ENCODE measurements at places on chromosomes 13 and 19. TPM values are rescaled to one million over a fixed set of nuclear protein-coding genes. Genes with fewer than 3 reads are reported as not detected.

GRCh38 chr13:81602241-81602640, 1261.3 kb upstream of the SPRY2 start:
- no peak for DNase-seq

Gene CGB8
- polyA plus RNA-seq = not detected

GRCh38 chr19:47019431-47020041, at the start of gene NPAS1:
Gene NPAS1 (plus strand): TSS chr19:47019837. CDS start chr19:47021048, 1,211 bp downstream.
- DNase-seq = no peak

Gene KIR2DL1
- polyA plus RNA-seq = not detected

- DNase-seq = no peak
Measured at GRCh38 chr19:10593820-10594637, 6.9 kb upstream of the AP1M2 start.

- DNase-seq = no peak
Measured at GRCh38 chr19:32891609-32892008, 22.0 kb upstream of the SLC7A9 start.

- DNase-seq = peak; percentile 66
Measured at GRCh38 chr19:23075031-23075733, 41.6 kb upstream of the ZNF730 start.

GRCh38 chr19:18853755-18854427, 22.1 kb downstream of the UPF1 start:
- DNase-seq = no peak

DNA sequence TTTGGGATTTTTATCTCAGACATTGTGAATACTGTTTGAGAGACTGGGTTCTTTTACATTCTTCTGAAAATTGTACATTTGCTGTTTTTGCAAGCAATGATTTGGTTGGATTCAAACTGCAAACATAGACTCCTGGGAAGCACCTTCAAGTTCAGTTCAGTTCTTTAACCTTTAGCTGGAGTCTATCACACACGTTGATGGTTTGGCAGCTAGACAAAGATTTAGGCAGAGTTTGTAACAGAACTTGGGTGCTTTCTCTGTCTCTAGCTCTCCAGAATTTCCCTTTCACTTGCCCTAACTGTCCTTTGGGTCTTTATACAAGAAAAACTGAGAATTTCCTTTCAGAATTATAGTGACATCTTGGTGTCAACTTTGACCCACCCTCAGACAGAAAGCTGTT, 556.6 kb downstream of the DIAPH3 start:
- no peak for DNase-seq

Gene CDX2
- polyA plus RNA-seq = not detected

GRCh38 chr13:98650396-98651107, 73.6 kb upstream of the STK24 start:
- DNase-seq = peak; percentile 50

DNA sequence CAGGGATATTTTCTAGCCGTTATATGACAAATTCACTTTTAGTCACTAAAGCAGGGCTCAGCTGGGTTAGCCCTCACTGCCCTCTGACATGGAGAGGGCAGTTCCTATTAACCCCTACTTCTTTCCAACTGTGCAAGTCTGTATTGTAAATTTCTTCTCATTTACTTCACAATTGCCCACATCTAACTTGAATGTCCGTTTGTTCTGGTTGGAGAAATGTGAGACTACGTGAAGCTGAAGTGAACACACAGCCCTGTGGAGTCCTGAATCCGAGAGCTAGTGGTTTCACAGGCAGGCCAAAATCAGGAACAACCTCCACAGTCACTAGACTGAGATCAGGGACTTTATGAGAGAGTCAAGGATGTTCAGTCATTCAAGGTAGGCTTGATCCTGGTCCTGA, 4.4 kb upstream of the MYO16 start:
- no peak for DNase-seq

DNA sequence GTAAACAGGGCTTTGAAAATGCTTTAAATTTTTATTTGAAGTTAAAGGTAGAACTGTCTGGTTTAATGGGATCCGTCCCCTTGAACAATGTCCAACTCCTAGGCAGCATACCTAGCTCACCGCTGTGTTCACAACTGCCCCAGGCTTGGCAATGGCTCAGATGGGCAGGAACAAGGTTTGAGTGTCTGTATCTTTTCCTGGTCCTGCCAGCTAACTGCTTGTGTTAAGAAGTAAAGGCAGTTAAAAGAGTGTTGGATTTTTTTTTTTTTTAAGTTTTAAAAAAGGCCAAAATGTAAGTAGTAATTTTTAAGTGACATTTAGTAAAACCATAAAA, 66.7 kb upstream of the FNDC3A start:
- peak; percentile 42 for DNase-seq

- no peak for DNase-seq
Measured at GRCh38 chr19:13120817-13121216, 2.8 kb downstream of the NACC1 start.

Gene GDF15
- polyA plus RNA-seq = 0.57 TPM

DNA sequence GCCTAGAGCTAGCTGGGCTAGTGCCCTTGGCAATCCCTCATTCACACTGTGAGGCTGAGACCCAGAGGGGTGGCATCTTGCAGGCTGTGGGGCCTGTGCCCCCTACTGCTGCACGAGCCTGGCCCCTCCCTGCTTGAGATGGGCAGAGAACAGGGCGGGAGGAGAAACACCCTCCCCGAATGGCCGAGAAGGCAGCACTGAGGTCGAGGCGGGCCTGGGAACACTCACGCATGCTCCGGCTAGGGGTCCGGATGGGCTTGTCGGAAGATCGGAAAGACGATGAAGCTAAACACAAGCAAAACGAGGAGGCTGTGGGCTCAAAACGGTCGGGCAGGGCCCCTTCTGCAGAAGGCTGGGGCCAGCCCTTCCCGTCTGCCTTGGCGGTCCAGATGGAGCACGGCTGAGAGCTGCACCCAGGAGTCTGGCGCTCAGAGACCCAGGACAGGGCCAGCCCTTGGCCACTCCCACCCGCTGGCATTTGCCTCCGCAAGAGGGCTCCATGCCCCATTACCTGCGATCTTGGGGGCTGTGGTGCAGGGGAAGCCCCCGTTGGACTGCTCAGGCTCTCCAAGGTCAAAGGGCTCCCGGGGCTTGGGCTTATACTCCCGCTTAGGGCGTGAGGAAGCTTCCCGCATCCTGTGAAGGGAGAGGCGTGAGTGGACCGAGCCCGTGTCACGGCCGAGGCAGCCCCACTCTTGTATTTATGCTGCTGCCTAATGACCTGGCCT, 18.9 kb downstream of the MPND start:
- DNase-seq = no peak
